Activated naive CD4-positive, alpha-beta T cell treated with anti-CD3 and anti-CD28 coated beads, Interleukin-2, amount 50 U/mL, for 16 hours (primary cell): ENCODE measurements at places on chromosomes 4 and X.

DNA sequence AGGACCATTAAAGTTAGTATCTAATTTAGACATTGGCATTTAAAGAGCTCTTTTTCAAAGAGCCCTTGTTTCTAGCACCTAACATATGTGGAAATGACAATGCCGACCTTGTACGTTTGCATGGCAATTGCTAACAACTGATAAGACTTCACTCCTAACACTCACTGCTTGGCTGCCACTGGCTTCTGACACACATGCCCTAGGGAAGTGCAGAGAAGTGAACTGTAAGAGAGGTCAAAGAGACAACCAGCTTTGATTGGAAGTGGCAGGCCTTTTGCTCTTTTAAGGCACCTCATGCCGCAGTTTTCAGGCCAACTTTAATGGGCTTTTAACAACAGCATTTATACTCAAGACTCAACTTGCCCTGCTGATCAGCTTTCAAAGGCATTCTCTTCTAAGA, 158.4 kb downstream of the RAB28 start:
- no peak for DNase-seq

DNA sequence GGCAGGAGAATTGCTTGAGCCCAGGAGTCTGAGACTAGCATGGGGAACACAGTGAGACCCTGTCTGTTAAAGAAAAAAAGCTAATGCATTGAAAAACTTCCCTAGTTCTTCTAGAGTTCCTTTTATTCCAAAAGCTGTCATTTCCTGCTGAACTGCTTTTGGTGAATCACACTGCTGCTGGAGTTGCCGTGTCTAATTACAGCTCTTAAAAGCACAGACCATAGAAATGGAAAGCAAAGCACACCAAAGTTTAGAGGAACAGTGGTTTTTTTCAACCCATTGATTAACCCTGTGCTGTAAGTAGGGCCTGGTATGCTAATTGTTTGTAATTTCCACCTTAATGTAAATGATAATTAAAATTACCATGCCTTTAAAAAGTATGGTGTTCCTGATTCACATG, 52.4 kb downstream of the SEPTIN11 start:
- no peak for DNase-seq

DNA sequence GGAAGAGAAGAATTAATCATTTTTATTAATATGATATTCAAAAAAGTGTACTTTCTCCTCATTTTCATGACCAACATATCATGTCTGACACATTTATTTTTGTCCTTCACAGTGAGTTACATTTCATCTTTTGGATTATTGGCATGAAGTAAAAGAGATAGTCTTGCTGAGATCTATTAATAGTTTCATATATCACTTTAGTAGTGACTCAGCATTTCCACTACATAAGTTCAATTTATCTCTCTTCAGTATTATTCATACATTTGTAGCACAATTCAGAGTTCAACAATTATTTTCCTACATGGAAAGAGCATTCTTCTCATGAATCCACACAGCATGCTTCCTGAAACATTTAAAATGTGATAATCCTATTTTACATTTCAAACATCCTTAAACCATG, 1461.1 kb downstream of the TECRL start:
- no peak for DNase-seq

GRCh38 chr4:47814618-47815295, 23.1 kb downstream of the CORIN start:
- no peak for DNase-seq

DNA sequence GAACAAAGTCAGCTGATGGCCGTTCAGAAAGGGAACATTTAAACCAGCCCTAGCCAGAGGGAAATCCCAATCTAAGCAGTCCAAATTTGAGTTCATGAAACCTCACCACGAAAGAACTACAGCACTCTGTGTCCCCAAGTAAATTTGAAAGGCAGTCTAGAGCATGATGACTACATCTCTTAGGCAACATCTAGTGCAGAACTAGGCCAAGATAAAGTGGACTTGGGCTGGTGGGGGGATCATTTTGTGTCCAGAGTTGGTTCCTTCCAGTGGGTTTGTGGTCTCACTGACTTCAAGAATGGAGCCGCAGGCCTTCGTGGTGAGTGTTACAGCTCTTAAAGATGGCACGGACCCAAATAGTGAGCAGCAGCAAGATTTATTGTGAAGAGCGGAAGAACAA, 64.9 kb downstream of the KLHL4 start:
- no peak for DNase-seq

DNA sequence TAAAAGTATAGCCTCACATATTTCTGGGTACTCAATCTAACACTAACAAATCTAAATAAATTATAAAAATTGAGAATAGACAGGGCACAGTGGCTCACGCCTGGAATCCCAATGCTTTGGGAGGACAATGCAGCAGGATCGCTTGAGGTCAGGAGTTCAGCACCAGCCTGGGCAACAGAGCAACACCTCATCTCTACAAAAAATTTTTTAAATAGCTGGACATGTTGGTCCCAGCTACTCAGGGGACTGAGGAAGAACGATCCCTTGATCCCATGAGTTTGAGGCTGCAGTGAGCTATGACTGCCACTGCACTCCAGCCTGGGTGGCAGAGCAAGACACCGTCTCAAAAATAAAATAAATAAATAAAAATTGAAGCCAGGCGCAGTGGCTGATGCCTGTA, 192.7 kb downstream of the LRBA start:
- no peak for DNase-seq

GRCh38 chr4:11132478-11132877, 296.2 kb downstream of the HS3ST1 start:
- no peak for DNase-seq

GRCh38 chr4:22434895-22435294, 81.0 kb downstream of the ADGRA3 start:
- DNase-seq = no peak
